ENCODE measurements at places on chromosomes 2 and 18.

DNA sequence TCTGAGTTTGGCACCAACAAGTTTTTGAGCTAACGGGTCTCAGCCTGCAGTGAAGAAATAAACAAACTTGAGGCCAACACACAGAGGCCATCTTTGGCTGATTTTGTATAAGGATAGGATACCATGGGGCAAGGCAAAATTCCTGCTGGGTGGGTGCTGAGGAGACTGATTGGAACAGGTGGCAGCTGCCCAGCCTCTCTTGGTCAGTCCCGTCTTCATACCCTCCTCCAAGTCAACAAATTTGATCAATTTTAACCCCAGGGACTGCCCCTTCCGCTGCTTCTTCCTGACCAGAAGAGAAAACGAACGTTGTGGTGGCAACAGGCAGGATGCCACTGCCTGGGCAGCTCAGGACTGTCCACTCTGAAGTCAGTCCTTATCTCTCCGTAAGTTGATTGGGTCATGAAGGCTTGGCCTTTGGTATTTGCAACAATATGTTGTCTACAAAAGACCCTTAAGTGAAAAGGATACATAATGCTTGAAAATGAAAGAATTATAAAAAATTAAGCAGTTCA is 139.3 kb downstream of the SPP2 start:
- DNase-seq, result no peak

DNA sequence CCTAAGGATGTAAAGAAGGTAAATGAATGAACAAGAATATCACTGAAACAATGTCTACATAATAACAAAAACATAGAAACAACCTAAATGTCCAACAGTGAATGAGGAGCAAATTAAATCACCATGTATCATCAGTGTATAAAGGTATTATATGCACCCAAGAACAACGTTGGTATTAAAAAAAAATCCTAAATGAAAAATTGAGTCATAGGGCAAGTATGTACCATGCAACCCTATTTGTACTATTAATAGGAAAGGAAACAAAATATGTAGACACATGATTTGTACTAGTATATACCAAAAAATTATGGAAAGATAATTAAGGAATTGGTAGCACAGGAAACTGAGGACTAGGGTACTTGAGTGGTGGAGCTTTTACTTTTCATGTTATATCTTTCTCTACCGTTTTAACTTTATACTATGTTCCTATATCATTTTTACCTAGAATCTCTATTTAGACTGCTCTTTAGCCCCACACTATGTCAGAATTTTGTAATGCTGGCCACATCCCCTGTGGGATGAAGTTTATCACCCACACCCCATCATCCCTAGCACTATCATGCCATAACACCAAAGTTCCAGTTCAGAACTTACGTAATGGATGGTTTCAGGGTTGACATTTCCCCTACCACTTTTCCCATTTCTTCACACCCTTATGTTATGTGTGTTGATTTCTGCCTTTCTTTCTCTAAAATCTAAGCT is 25.6 kb downstream of the IKZF2 start:
- no peak for DNase-seq

- DNase-seq, result no peak
These were observed 151.2 kb upstream of the BARD1 start for GRCh38 chr2:214960677-214961076.

GRCh38 chr2:240553956-240554480 is 3.8 kb downstream of the ANKMY1 start:
- no peak for DNase-seq

- no peak for DNase-seq
These were observed 281.1 kb upstream of the POU3F3 start for GRCh38 chr2:104572834-104573233.

- DNase-seq, result no peak
These were observed 46.0 kb downstream of the MCFD2 start for GRCh38 chr2:46869621-46870020.

GRCh38 chr2:197121756-197122385 is 188.7 kb downstream of the ANKRD44 start:
- no peak for DNase-seq

DNA sequence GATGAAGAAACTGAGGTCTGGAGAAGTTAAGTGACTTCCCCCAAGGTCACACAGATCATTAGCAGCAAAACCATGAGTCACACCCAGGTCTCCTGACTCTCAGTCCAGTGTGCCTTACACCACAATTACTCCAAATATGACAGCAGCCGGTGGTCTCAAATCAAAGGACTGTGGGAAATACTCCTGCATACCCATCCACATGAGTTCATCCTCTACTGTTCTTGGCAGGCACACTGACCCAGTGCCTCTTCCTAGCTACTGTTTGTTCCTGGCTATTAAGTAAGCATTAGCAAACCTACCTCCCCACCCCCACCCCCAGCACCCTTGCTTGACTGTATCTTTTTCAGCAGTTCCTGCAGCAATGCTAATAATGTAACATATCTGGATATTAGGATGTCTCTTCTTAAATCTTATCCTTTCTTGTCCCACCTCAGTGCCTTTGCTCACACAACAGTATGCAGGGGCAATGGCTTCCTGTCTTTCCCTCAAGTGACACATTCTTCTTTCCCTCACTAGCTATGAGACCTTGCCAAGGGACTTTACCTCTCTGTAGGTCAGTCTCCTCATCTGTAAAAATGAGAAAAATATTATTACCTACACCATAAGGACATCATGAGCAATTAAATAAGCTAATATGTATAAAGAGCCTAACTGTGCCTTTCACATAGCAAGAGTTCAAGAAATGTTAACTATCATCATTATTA is 46.2 kb downstream of the FAM98A start:
- DNase-seq, result no peak

DNA sequence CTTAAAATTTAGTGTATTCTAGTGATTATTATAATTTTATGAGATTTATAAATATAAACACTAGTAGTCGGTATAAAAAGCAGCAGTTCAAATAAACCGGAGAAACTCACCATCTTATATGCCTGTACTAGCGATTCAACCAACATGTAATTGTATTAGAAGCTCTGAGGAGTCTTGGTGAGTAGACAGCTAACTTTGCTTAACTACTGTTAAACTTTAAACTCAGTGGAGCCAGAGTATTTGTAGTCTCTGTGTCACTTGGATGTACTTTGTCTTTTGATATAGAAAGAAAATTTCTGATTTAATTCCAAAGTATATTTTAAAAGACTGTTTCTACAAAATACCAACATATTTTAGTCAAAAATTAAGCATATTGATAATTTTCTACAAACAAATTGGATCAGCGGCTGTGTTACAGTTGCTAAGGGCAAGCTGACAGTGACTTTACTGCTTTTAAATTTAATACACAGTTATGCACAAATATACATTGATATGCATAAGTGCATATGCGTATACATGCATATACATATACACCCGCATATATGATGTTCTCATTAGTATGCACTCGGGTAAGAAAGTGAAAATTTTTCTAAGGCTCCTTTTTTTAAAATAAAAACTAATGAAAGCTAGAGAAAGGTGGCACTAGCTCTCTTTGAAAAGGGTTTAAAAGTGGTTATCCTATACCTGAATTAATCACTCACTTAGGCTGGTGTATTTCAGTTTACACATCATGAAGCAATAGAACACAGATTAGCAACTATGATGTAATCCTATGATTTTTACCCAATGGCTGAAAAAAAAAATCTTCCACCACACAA is 374.5 kb downstream of the NCKAP5 start:
- no peak for DNase-seq

- DNase-seq, result no peak
These were observed 102.3 kb upstream of the ODC1 start for GRCh38 chr2:10550206-10551001.

GRCh38 chr2:84972932-84973331 is 2.0 kb downstream of the KCMF1 start:
- DNase-seq, result no peak

DNA sequence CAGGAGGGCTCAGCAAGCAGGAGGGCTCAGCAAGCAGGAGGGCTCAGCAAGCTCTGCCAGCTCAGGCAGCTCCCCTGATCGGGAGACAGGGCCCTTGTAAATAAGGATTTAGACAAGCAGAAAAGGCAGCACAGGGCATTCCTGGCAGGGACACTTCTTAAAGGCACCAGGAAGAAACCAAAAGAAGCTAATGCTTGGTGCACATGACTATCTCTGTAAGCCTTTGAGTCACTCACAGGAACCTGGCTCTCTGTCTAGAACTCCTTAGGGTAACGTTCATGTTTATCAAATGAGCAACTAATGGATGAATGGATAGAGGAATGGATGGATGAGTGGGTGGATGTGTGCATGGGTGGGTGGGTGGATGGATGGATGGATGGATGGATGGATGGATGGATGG is 28.4 kb downstream of the TMEM37 start:
- no peak for DNase-seq

DNA sequence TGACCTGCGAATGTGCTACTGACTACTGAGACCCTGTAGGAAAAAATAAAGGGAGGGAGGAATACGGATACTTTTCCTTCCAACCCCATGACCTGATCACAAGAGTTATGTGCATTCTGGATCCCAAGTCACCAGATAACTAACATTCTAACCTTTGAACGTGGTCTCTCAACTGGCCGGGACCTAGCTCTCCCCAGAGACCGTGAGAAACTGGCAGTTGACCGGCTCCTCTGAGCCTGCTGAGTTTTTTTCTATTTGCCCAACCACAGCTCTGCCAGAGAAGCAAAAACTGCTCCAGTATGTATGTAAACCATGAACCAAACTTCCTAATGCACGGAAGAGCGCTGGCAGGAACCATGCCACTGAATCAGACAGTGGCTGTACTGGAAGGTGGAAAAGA is 47.5 kb upstream of the PTMA start:
- DNase-seq, result no peak

DNA sequence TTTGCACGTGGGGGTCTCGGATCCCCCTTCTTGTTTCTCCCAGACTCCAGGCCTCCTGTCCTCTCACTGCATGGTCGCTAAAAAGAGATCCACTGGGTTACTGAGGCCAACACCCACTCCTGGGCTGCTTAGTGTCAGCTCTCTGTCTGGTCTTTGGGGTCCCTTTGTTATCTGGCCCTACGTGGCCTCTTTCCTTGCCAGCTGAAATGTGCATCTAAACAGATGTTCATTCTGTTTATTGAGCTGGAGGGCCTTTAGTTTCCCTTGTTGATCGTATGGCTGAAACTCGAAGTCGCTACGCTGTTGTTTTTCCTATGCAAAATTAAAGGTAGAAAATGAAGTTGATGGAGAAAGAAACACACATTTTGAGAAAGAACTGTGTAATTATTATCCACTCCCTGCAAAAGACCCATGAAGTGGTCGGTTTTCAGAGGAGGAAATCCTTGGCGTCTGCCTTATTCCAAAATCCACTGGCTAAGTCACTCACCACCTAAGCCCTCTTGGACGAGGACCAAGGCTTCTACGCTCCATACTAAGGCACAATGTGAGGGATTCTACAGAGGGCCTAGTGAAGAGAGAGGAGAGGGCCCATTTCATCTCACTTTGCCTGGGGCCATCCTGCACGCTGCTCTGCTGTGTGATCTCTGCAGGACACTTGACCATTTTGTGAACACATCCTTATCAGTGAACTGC is 105.3 kb downstream of the GLI2 start:
- DNase-seq, result no peak
